ENCODE measurements at places on chromosomes 3 and 15.
A peak's percentile ranks its signal among the peaks of the same experiment; 100 is the strongest.

DNA sequence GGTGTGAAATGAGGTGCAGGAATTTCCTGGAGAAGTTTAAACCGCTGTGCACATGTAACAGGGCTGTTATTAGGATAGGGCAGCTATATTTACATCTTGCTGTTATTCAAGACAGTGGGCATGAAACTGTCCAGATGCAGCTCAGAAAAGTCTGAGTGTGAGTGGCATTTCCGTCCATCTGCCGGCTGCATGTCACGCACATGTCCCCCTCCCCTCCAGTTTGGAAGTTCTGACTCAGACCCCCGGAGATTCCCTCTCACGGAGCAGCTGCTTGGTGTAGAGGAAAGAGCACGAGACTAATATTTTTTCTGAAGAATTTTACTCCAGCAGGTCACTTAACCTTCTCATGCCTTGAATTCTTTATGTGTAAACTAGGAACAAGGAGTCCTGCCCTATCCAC is 69.8 kb downstream of the FEM1B start:
- no peak for DNase-seq

DNA sequence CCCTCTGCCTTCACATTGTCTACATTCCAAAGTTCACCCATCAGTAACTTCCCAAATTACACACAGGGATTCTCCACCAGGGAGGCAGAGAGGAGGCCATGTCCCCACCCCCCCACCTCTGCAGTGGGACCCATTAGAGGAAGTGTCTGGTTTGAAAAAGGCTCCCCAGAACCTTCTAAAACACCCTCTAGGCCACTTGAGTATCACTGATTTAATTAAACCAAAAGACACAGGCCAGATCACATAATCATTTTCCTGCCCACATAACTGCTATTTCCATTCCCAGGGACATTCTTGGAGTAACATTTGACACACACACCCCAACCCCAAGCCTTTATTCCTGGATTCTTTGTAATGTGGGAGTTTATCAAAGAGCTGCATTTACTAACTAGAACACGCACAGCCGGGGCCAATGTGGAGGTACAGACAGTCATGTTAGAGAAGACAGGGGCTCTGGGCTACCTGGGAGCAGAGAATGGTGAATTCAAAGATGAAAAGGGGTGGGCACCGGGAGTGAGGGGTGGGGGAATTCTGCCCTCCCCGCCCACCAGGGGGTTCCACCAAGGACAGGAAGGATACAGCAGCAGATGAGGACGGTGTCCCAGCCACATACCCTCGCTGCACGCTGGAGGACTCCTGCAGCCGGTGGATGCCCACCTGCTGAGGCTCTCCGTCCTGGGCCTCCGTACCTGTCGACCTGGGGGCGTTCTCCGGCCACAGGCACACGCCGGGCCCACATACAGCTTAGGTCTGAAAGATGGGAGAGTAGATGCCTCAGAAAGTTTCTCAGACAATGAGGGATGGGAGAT is 201.4 kb upstream of the CTNNB1 start:
- no peak for DNase-seq

- DNase-seq, result no peak
These were observed 368.0 kb upstream of the ATP10A start for GRCh38 chr15:26231096-26231495.

- DNase-seq, result no peak
These were observed 6.4 kb downstream of the TERC start for GRCh38 chr3:169758359-169758994.

- no peak for DNase-seq
These were observed 153.8 kb downstream of the PGPEP1L start for GRCh38 chr15:98853617-98854420.

DNA sequence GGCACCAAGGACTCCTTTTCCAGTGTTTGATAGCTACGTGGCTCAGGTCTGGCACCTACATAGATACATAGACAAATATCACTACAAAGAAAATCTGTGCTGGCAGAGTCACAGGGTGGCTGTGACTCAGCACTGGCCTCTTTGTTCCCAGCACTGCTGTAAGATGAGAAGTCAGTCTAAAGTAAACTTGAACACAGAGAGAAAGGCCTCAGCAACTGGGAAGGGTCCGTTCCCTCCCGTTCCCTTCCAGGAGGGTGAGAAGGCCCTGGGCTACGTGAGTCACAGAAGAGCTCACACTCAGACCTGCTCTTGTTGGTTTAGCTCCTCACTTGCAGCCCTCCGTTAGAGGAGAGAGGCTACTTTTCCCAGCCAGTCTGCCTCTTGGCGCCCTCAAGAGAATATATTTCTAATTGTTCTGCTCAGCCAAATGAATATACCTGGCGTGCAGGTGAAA is 23.1 kb downstream of the ANXA2 start:
- DNase-seq, result no peak

- DNase-seq, result no peak
These were observed 234.7 kb upstream of the LYSMD4 start for GRCh38 chr15:99967841-99968371.

DNA sequence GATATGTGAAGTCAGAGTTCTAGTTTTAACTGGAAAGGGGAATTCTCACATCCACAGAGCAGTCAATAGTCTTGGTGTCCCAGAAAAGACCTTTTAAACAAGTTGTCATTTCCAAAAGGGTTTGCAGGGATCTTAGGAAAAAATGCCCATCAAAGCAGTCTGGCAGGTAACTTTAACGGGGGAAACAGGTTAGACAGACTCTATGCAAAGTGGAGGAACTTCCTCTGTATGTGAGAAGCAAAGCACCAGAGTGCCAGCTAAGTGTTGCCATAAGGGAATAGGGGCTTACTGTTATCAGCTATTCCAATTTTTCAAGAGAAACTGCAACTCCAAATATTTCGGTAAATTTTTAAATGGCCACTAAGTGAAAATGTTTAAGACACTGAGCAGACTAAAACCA is 307.9 kb upstream of the MDFIC2 start:
- DNase-seq, result no peak

DNA sequence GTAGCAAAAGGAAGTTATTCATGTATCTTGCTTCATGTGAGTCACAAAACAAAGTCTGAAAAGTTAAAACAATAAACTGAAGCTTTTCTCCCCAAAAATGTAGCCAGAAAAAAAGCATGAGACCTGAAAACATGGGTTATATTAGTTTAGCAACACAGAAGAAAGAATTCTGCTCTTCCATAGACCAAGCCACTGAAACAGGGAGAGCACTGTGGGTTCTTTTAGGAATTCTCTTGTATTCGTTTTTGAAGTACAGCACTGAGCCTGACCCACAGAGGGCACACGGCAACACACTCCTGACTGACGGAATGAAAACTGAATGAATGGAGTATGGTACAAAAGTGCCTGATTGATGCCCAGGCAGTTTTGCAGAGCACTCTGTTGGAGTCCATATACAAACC is 66.6 kb downstream of the TM4SF4 start:
- DNase-seq, result no peak

- no peak for DNase-seq
These were observed 189.6 kb downstream of the XXYLT1 start for GRCh38 chr3:195081242-195081963.

DNA sequence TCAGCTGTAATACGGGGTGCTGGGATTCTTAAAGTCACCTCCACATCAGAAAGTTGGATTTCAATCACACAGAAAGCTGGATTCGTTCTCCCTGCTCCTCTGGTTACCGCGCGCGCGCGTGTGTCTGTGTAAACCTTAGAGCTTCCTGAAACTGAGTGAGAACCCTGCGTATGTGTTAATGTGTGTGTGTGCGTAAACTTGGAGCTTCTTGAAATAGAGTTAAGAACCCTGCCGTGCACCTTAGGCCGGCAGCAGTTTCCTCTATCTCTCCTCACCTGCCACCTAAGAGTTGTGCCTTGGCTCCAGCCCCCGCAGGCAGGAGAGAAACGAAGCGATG is 531 bp downstream of the LZTFL1 start:
- peak; percentile 28 for DNase-seq

GRCh38 chr3:172279191-172279640 is 169.0 kb downstream of the GHSR start:
- no peak for DNase-seq

GRCh38 chr3:147493666-147494065 is 84.5 kb downstream of the ZIC1 start:
- no peak for DNase-seq

DNA sequence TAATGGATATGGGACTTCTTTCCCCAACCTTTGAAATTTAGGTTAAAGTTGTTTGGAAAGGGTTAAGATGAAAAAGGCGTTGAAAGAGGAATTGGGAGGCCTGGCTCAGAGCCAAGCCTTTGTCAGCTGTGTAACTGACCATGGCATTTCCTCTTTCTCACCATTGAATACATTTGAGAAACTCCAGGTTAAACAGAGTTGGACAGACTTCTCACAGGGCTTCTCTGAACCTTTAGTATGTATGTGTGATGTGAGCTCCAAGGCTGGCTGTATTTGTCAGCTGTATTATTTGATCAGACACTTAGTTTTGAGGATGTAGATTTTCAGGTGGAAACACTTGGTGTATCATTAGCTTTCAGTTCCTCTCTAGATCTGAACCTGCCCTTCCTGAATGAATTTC is 136.4 kb upstream of the GOLGA6L4 start:
- DNase-seq, result no peak

GRCh38 chr3:15295506-15295905 is 36.9 kb downstream of the SH3BP5 start:
- no peak for DNase-seq

- DNase-seq, result no peak
These were observed 192.2 kb upstream of the GADL1 start for GRCh38 chr3:31086698-31087097.

- no peak for DNase-seq
These were observed 8.0 kb downstream of the FBLN2 start for GRCh38 chr3:13556917-13557316.

DNA sequence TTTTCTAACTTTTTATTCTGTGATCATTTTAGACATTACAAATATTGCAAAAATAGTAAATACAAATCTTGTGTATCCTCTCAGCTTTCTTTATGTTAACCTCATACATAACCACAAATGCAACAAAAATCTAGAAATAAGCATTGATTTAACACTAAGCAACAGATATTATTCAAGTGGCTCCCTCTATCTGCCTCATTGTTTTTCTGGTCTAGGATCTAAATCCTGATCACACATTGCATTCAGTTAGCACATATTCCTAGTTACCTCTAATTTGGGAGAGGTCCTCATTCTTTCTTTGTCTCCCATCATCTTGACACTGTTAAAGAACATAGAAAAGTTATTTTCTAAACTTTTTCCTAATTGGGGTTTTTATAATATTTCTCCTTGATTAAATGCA is 1126.0 kb downstream of the ROBO2 start:
- no peak for DNase-seq

DNA sequence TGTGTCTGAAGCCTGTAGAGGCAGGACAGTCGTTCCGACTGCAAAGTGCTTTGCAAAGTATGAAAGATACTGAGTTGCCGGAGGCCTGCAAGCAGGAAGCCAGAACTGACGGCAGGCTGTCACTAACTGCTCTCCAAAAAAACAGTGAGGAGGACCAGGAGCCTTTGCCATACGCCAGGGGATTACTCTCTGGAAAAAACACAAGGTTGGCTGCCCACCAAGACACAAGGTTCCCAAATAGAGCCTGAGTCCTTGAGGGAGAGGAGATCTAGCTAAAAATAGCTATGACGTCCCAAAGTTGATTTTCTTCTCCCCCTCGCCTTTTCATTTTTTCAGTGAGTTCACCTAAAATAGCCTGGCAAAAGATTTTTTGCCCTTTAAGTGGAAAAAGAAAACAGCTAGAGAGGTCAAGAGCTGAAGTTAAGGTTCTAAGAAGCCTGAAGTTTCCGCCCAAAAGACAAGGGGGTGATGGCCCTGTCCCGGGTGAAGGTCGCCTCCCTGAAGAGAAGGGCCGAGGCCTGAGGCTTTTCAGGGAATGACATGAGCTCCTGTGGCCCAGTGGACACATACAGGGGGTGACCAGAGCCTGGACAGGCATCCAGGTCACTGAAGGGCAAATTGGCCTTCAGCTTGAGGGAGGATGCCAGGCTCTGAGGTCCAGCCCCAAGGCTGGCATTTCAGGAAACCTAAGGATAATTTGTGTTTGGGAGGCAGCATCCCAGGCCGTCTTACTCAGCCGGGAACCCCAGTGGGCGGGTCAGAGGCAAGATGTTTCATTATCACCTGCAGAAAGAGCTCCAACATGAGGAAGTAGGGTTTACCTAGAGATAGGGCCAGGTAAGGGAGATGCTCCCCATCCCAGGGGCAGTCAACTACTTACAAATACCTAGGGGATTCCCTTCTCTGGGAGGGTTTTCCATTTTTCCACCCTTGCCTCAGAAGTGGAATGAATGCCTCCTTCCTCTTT is 44.9 kb upstream of the DGKG start:
- DNase-seq, result no peak

- no peak for DNase-seq
These were observed 160.0 kb downstream of the SQOR start for GRCh38 chr15:45794712-45795439.

DNA sequence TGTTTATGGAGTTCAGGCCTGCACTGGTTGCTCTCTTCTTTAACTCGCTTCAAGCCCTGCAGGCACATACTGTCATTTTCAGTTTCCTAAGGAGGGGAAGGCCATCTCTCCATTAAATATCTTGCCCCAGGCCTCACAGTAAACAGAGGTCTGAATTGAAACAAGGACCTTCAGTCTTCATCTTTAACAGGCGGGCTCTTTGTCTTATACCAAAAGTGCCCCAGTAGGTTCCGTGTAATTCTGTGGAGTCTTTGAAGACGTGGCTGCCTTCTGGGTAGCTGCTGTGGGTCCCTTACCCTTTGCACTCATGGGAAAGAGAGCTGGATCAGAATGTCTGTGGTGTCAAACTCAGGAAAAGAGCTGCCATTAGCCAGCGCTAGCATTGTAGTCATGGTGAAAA is 161.2 kb downstream of the APBA2 start:
- DNase-seq, result no peak

GRCh38 chr15:92810418-92811138 is 89.5 kb upstream of the CHD2 start:
- DNase-seq, result peak; percentile 43

- no peak for DNase-seq
These were observed 45.4 kb upstream of the CTDSPL start for GRCh38 chr3:37816271-37816670.

DNA sequence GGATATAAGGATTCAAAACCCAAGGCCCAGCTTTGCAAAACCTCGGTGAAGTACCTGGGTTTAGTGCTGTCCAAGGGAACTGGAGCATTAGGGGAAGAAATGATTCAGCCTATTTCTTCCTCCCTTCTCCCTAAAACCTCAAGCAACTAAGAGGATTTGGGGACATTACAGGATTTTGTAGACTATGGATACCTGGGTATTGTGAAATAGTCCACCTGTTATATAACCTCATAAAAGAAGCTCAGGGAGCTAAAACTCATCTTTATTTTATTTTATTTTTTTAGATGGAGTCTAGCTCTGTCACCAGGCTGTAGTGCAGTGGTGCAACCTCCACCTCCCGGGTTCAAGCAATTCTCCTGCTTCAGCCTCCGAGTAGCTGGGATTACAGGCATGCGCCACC is 8.7 kb upstream of the SMCO1 start:
- no peak for DNase-seq

GRCh38 chr3:132378048-132378762 is 39.1 kb upstream of the DNAJC13 start:
- no peak for DNase-seq

DNA sequence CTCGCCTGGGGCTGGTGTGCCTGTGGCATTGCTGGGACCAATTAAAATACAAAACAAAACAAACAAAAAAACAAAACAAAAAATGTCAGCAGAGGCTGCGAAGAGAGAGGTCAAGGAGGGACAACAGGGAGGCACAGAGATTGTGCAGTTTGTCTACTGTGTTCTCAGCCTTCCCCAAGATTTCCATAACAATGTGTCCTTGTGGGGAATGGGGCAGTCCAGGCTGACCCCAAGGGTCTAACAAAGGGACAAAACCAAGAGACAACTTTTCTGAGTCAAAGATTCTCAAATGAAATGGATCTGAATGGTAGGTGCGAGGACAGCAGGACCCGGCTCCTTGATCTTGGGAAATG is 46.4 kb upstream of the TRPM1 start:
- DNase-seq, result no peak
